ENCODE measurements at places on chromosomes 1 and 21. TPM values are rescaled to one million over a fixed set of nuclear protein-coding genes. Genes with fewer than 3 reads are reported as not detected.

The NUDT4B gene
- 107 TPM for total RNA-seq

The BNIPL gene
- 3.8 TPM for total RNA-seq

The GBP2 gene
- total RNA-seq, result 31.7 TPM

The HSF2BP gene
- total RNA-seq, result 1.4 TPM

The RHEX gene
- not detected for total RNA-seq

The C4BPA gene
- total RNA-seq, result 17.2 TPM

The FRRS1 gene
- total RNA-seq, result 31.3 TPM

The DCST2 gene
- total RNA-seq, result 1.6 TPM

The SNRNP40 gene
- 53.7 TPM for total RNA-seq

The WARS2 gene
- 19.3 TPM for total RNA-seq

The RGS16 gene
- 6.3 TPM for total RNA-seq

The OR2T2 gene
- total RNA-seq, result not detected

The SELL gene
- 0.96 TPM for total RNA-seq

The RAB42 gene
- 23.6 TPM for total RNA-seq

The ARHGEF19 gene
- 15.9 TPM for total RNA-seq

The MATN1 gene
- total RNA-seq, result 2.0 TPM

The RPTN gene
- not detected for total RNA-seq

The CATSPERE gene
- 1.7 TPM for total RNA-seq

The ITLN2 gene
- total RNA-seq, result 1.3 TPM

The KCNJ10 gene
- total RNA-seq, result not detected

The ST6GALNAC5 gene
- total RNA-seq, result 3.6 TPM

The ALDH4A1 gene
- total RNA-seq, result 41.4 TPM

The KMO gene
- total RNA-seq, result 1.4 TPM

The PRRX1 gene
- total RNA-seq, result 41.5 TPM

The DIO1 gene
- total RNA-seq, result 31.2 TPM

The CAPZA1 gene
- 177 TPM for total RNA-seq

The TACSTD2 gene
- total RNA-seq, result 8.0 TPM

The BCAN gene
- total RNA-seq, result 0.03 TPM

The FMO5 gene
- total RNA-seq, result 43.9 TPM

The RIPK4 gene
- total RNA-seq, result 32.8 TPM

The BTBD19 gene
- 5.5 TPM for total RNA-seq

The C1orf210 gene
- 43.9 TPM for total RNA-seq
